ENCODE measurements at places on chromosomes 7 and 10.
A peak's percentile ranks its signal among the peaks of the same experiment; 100 is the strongest.

- DNase-seq = no peak
Measured at GRCh38 chr10:24440817-24441797, 232.2 kb downstream of the KIAA1217 start.

GRCh38 chr7:152369518-152369917 is 66.3 kb downstream of the KMT2C start:
- DNase-seq = no peak

DNA sequence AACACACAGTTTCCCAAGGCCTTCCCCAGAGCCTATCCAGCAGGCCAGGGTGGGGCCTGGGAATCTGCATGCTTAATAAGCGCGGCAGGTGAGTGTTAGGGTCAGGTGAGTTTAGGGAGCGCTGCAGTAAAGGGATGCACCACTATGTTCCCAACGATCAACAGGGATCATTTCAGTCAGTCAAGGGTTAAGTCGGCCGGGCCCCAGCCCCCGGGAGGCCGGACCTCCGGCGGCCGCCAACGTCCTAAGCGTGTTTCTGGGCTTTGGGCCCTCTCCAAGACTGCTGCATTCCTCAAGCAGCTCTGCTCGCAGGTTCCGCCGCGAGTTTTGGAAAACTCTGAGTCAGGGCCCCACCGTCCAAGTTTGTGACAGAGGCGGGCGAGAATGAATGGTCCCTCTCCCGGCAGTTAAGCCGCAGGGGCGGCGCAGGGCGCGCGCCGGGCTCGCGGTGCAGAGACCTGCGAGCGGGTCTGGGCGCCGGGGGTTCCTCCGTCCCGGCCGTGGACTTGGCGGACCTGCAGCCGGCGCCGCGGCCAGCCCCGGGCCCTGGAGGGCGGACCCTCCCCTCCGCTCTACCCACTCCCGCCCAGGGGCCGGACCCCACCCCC is 81.6 kb downstream of the ARHGAP22 start:
- DNase-seq = no peak

GRCh38 chr10:57799625-57800024 is 468.1 kb downstream of the IPMK start:
- no peak for DNase-seq

- no peak for DNase-seq
Measured at GRCh38 chr10:23293973-23294590, 50.5 kb downstream of the C10orf67 start.

GRCh38 chr7:114944745-114945625 is 23.1 kb downstream of the MDFIC start:
- DNase-seq = no peak

- DNase-seq = no peak
Measured at GRCh38 chr10:18044976-18045720, 93.4 kb downstream of the SLC39A12 start.

GRCh38 chr10:67110286-67110685 is 184.4 kb downstream of the LRRTM3 start:
- no peak for DNase-seq

DNA sequence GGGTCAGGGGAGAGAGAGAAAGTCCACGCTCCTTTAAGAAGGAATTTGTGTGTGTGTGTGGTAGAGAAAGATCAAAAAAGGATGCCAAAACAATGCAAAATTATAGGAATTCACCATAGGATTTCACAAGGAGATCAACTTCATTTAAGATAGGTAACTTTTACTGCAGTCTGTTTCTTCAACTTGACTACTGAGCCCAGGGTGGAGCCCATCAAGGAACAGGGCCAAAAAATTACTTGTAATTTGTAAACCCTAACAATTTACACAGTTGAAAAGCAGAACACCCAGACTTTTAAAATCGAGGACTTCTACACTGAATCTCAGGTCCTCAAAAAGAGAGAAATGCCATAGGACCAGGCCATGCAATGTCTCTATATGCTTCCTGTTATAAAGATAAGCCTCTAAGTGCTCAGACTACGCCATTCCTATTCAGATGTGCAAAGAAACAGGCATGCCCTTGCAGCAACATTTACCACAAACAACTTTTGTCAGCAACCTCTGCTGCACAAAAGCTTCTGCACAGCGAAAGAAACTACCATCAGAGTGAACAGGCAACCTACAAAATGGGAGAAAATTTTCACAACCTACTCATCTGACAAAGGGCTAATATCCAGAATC is 10.6 kb upstream of the GIMAP4 start:
- DNase-seq = peak; percentile 35

DNA sequence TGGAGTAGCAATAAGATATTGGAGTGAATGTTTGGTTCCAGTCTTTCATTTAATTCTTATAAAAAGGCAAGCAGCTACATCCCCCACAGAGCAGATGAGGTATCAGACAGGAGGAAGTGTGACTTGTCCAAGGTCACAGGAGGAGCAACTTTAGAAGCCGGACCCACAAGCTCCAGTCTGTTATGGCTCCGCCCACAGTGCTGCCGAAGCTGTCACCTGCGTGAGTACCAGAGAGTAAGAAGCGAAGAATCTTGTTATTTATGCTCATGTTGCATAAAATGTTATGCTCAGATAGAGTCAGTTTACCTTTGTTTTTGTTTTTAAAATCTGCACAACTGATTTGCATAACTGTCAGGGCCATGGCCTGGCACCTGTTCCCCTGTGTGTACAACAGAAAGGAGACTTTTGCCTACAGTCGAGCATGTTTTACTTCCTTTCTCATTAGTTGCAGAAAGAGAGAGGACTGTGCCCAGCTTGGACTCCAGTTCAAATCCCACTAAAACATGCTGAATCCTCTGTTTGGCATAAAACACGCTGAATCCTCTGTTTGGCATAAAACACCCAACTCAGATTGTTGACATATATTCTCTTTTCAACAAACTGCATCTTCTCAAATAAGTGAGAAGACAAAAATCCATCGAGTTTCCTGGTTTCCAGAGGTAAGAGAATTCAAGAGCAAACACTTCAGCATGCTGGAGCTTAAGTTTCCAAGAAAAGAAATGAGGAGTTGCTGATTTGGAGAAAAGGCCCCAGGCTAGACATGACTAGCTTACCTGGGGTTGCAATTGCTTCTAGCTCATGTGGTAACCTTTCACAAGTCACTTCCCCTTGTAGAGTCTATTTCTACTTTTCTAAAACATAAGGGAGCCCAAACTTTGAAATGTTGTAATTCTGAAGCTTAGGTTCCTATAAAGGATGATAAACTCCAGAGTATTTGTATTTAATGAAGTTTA is 409.8 kb upstream of the ZMIZ1 start:
- no peak for DNase-seq

DNA sequence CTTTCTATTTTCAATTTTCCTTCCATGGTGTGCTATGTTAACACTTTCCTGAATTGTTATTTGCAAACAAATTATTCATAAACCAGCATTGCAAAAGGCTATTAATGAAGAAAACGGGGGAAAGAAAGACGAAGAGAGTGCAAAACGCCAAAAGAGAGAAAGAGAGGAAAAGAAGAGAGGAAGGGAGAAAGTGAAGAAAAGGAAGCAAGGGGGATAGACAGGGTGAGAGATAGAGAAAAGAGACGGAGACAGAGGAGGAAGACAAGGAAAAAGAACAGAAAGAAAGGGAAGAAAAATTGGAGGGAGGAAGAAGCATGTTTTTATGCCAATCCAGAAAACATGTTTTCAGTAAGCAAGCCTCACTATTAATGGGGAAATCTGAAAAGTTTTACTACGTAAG is 310.6 kb downstream of the TFEC start:
- no peak for DNase-seq

DNA sequence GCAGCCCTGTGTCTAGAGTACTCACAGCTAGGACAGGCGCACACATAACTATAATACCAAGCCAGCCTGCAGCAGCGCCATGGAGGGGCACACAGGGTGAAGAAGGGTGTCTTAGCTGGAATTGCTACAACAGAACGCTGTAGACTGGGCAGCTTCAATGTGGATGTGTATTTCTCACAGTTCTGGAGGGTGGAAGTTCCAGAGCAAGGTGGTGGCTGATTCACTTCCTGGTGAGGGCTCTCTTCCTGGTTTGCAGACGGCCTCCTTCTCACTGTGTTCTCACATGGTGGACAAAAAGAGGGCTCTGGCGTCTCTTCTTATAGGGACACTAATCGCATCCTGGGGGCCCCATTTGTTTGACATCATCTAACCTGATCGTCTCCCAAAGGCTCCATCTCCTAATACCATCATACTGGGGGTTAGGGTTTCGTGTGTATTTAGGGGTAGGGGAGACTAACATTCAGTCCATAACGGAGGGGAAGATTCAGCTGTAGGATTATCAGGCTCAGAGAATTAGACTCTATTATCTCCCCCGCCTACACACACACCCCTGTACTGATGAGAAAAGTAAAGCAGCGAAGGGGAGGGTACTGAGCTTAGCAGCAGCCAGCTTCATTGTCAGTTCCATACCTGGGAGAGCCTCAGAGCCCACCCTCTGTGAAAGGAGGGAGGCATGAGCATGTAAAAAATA is 289.1 kb downstream of the CCDC3 start:
- no peak for DNase-seq

- peak; percentile 52 for DNase-seq
Measured at GRCh38 chr7:105387508-105388355, 989 bp downstream of the SRPK2 start.

- DNase-seq = no peak
Measured at GRCh38 chr7:111268941-111269340, 178.0 kb downstream of the LRRN3 start.

GRCh38 chr10:132875435-132875834 is 66.9 kb downstream of the CFAP46 start:
- DNase-seq = no peak

DNA sequence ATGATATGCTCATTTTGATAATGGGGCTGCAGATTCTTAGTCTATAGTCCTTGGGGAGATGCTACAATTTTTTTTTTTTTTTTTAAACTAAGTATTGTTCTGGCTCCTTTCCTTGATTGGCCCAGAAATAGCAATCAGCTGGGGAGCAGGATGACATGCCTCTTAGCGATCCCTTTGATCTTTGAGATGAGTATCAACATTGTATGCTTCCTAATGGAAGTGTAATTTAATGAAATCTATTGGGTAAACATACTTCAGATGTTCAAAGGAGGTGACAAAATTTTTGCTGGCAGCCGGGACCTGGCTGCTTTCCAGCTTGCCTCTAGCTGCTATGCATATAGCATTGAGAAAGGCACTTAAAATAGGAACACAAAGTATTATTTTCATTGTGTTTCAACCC is 43.5 kb downstream of the VTI1A start:
- no peak for DNase-seq

DNA sequence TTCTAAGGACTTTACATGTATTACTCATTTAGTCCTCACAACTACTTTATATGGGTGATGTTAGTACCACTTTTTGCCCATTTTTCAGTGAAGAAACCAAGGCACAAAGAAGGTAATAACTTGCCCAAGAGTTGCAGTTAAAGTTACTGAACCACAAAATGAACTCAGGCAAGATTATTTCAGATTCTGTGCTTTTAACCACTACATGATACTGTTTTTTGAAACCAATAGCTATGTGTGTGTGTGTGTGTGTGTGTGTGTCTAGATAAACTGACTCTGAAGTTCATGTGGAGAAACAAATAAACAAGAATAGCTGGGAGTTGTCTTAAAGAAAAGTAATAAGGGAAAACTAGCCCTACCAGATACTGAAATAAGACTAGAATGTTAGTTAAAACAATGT is 60.8 kb upstream of the OIT3 start:
- no peak for DNase-seq

- no peak for DNase-seq
Measured at GRCh38 chr10:121448766-121449421, 149.3 kb downstream of the FGFR2 start.

GRCh38 chr7:106731187-106731586 is 70.2 kb upstream of the CCDC71L start:
- peak; percentile 3 for DNase-seq

DNA sequence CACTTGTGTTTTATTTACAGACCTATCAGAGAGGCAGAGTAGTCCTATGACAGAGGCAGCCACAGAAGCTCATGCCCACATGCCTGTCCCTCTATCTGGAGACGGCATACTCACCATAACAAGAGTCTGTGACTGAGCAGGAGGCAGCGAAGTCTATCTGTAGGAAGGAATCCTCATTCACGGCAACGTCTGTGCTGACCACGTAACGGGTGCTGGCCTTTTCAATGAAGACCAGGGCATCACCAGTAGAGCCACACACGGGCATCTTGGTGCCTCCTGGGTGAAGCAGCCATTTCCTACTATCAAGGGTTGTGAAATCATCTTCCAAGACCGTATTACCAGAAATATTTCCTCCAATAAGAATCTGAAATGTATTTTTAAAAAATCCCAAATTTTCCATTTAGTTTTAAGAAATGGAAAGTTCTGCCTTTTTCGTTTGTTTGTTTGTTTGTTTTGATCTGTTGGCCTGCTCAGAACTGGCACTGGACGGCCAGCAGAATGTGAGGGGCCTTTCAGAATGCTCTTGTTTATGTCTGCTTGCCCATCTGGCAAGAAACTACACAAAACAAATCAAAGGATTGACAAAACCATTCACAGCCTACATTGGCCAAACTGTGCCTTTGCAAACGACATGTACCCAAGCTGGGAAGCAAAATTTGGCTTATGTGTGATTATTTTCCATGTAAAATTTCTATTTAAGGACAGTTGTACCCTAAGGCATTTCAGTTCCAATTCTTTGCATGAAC is 93.1 kb upstream of the SLC26A5 start:
- no peak for DNase-seq

Data from CD4-positive, alpha-beta T cell treated with Interleukin-1 beta for 1 hour (primary cell).